Motor neuron (in vitro differentiated cells): ENCODE measurements at places on chromosomes 1 and 21. TPM values are rescaled to one million over a fixed set of nuclear protein-coding genes. Genes with fewer than 3 reads are reported as not detected.

DNA sequence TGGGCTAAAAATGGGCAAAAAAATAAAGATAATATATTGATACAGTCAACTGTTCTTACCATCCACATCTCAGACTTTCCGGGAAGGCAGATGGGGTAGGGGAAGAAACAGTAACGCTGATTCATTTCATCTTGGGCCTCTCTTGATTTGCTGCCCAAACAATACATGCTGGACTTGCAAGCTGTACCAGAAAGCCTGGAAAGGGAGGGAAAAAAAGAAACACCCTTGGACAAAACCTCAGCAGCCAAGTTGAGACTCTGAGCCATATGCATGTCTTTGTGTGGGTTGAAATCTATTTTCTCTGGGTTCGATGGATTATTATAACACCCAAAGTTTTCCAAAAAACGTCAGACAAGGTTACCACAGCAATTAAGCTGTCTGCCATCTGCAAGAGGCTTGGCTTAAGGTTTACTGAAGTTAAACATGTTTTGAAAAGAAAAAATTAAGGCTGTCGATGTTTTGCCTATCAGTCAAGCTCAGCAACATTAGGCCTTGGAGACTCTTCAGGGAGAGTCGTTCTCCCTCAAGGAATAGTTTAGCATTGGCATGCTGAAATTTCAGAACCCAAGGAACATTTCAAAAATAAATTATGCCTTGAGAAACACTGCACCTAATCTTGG lies 71.2 kb downstream of the PSMG1 start:
- ATAC-seq = no peak

GRCh38 chr1:42250164-42250563 lies 84.9 kb downstream of the FOXJ3 start:
- no peak for ATAC-seq

DNA sequence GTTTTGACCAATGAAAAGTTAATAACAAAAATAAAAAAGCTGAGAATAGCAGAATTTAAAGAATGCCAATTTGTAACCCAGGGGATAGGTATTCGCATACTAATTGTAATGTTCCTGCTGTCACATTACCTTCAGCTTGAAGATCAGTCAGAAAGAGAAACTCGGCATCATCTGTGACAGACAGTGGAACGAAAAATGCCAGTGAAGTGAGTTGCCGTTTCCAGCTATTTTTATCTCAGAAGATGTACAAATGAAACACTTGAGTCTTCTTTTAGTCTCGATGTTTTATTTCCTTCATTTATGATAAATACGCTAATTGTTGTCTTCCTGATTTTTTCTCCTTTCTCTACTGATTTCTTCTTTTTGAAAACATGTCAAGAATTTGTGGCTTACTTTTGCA lies 26.1 kb downstream of the RGS21 start:
- ATAC-seq = no peak

- no peak for ATAC-seq
Observed at GRCh38 chr21:15472108-15473040, 257.4 kb upstream of the USP25 start.

GRCh38 chr1:116804736-116805135 lies 50.5 kb downstream of the CD2 start:
- no peak for ATAC-seq

DNA sequence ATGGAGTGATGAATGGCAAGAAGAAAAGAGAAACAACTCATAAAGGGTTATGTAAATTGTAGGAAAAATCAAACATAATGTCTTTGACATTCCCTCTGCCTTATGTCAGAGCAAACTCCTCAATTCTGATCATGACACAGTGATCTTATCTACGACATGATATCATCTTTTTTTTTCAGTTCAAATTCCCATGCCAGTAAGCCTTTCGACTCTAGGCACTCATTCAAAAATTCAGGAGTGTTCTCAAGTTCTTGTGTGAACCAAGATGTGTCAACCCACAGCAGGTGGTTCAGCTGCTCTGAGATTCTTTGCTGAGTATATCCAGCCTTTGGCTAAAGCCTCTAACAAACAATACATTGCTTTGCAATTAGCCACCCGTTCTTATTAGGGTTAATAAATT lies 97.1 kb upstream of the ESRRG start:
- no peak for ATAC-seq

DNA sequence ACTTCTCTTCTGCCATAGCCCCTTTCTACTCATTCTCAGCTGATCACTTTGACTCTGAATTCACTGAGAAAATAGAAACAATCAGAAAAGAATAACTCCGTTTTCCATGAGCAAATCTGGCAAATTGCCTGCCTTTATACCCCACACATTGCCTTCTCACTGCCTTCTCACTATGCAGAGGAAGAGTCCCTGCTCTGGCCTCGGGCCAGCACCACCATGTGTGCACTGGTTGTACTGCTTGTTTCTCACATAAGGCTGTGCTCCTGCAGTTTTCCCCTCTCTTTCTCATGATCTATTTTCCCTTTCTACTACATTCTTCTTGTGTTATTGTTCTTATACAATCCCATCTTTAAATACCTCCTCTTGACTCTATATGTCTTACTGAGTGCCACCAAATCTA lies 2.3 kb upstream of the HMGCS2 start:
- ATAC-seq = peak; percentile 49

The RNPC3 gene
- total RNA-seq = 33.5 and 39.8 TPM in 2 replicates

The ANKRD35 gene
- total RNA-seq = 0.15 and 0.16 TPM in 2 replicates

DNA sequence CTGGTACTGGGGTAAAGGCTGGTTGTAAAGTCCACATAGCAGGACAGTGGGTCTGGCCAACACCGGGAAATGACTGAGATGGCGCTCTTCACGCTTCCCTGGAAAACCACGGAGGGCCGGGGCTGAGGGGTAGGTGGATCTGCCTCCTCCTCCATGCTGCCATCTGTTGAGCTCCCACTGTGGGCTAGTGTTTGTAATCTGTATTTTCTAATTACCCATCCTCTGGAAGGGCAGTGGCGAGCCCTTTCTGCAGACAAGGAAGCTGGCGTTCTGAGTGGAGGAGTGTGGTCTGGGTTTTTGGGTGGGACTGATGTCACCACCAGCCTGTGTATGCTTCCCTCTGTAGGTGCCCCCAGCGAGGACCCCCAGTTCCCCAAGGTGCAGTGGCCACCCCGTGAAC lies 34.1 kb upstream of the LHX4 start:
- no peak for ATAC-seq

The TAS1R3 gene
- total RNA-seq = 2.0 and 2.3 TPM in 2 replicates

GRCh38 chr21:38470755-38471154 lies 27.5 kb downstream of the ERG start:
- ATAC-seq = peak; percentile 78

GRCh38 chr1:168439456-168440375 lies 104.1 kb downstream of the XCL2 start:
- ATAC-seq = peak; percentile 96

The APP gene
- total RNA-seq = 245 and 252 TPM in 2 replicates

DNA sequence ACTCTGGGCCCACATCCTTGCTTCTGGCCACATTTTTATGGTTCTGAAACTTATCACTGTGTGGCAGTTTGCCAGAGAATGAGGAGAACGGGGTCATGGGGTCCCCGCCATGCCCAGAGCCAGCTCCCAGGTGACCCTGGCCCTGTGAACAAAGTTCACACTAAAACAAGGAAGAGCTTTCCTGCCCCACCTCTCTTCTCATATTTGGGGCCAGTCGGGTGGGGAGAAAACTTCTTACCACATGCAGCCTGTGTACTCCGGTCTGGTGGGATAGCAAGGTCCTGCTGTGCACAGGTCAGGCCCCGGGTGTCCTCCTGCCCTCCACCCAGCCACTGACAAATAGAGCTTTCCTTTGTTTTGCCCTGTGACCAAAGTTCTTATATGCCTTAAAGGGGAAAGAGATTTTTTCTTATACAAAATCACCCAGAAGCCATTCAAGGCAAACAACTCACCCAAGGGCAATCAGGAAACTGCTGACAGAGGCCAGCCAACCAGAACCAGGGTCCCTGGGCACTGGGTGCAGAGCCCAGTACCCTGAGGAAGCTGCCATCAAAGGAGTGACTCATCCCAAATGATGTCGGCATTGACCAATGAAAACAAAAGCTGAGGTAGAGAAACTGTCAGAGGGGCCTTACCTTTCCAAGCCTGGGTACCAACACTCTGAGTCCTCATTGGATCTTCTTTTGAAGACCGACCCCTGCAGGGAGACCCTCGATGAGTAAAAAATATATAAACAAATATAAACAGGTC lies 53.6 kb downstream of the OLIG1 start:
- ATAC-seq = no peak

DNA sequence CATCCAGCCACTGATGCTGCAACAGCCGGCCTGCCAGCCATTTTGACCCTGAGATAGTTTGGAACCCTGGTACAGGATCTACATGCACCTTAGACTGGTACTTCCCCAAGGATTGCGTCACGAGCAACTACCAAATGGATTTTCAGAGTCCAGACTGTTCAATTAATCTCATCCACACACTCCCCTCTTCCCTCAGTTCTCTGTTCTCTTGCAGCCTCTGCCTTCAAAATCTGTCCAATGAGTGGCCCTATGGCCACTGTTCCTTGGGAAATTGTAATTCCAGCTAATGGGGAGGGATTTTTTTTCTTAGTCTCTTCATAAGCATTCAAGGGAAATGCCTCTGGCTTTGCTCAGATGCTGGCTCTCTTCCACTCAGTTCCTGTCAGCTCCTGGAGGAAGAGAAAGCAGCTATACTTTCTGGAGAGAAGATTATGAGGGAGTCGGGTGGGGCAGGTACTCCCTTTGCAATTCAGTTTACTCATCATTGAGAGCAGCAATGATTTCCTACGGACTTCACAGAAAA lies 19.8 kb upstream of the UAP1 start:
- no peak for ATAC-seq

DNA sequence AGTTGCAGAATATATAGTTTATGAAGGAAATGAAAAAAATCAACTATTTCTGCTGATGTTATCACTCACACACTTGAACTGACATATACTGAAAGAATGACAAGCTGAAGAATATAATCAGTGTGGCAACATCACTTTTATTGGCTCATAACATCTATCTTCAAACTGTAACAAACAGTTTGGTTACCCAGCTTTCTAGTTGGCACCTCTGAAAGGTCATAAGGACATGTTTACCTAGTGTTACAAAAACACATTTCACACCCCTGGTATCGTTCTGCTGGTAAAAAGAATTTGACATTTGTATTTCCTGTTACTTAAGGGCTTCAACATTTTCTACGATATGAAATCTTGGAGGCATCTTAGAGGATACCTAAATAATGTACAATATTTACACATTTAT lies 1267.0 kb upstream of the NCAM2 start:
- no peak for ATAC-seq

DNA sequence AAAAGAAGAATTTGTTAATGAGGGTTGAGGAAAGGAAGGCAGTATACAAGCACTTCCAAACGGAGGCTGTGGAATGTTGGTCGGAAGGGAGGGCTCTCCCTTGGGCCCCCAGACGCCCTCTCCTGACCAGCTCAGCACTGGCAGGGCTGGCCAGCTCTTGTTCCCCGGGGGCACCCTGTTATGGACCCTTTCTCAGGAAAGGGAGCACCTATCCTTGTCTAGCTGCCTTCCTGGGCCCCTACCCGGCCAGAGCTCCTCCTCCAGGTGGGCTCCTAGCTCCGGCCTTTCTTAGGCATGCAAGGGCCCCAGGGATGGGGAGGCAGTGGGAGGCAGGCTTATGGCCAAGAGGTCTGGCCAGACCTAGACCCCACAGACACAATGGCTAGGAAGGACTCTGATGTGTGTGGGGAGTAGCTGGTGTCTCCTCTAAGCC lies 926 bp downstream of the BLACAT1 start:
- no peak for ATAC-seq

GRCh38 chr1:63009421-63009820 lies 225.5 kb downstream of the ATG4C start:
- ATAC-seq = no peak

DNA sequence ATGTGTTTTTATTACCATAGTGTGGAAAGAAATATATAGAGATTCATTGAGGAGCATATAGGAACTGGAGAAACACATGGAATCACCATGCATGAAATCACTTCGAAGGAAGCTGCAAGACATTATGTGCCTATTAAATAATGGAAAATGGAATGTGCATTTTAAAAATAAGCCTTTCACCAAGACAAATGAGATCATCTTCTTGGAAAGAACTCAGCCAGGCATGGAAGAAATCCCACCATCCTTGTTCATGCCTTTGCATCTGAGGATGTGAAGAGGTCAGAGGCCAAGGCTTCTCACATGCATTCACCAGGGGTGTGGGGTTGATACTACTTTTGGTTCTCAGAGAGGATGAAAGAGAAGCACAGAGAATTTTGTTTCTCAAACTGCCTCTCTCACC lies 50.0 kb downstream of the C1orf198 start:
- ATAC-seq = peak; percentile 20

The TMEM52 gene
- 0.87 and 2.0 TPM in 2 replicates for total RNA-seq

- no peak for ATAC-seq
Observed at GRCh38 chr1:25033030-25033827, 103.2 kb upstream of the RUNX3 start.

The SYCP1 gene
- total RNA-seq = 0.75 TPM in 1 of 2 replicates, not detected in the other

DNA sequence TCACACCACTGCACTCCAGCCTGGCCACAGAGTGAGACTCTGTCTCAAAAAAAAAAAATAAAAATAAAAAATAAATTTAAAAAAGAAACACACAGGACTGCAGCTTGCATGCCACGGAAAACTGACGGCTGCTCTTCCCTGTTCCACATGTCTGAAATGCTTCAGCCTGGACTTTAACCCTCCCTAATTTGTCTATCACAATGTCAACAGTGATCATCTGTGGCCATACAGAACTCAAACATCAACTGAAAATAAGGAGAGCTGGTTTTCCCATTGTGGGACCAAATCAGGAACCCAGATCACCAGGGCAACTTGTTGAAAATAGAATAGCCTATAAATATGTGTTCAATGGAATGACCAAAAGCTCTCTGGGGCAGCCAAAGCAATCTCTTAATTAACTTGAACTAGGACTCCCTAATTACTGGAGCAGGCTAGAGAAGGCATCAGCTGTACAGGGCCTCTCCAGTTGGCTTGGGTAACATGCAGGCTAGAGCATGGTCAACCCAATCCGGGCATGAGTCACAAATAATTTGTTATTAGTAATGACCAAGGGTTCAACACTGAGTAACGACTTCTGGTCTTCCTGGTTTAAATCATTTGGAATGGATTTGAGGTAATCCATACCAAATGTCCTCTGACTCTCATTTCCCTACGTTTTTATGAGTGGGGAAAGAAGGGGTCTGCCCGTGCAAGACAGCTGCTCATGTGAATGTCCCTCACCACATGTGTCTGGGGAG lies 62.7 kb upstream of the KAZN start:
- ATAC-seq = no peak

DNA sequence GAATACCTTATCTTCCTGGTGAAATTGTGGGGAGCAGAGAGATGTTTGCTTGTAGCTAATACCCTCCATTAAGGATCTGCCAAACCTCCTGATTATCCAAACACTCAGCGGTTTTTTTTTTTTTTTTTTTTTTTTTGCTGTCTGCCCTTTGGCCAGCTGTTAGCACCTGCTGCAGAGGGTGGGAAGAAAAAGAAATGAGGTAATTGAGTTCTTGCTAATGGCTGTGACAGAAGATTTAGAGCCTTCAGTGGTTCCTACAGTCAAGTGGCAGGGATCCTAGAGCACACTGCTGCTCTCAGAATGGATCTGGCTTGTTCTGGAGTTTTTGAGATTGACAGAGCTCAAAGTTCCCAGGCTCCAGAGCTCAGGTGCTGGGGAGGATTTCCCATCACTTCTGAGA lies 342.5 kb downstream of the DISC1 start:
- ATAC-seq = no peak

- peak; percentile 97 for ATAC-seq
Observed at GRCh38 chr1:228860911-228861831, 125.9 kb downstream of the RHOU start.
